ENCODE measurements at places on chromosomes 7 and 10.

GRCh38 chr7:19623676-19624075 lies 85.2 kb downstream of the POLR1F start:
- no peak for DNase-seq

DNA sequence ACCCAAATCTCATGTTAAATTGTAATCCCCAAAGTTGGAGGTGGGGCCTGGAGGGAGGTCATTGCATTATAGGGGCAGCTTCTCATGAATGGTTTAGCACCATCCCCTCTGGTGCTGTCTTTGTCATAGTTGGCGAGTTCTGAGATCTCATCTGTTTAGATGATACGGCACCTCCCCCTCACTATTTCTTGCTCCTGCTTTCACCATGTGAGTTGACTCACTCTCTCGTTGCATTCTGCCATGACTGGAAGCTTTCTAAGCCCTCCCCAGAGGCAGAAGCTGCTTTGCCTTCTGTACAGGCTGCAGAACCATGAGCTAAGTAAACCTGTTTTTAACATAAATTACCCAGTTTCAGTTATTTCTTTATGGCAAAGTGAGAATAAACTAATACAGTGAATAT lies 18.9 kb upstream of the ZNF138 start:
- no peak for DNase-seq

DNA sequence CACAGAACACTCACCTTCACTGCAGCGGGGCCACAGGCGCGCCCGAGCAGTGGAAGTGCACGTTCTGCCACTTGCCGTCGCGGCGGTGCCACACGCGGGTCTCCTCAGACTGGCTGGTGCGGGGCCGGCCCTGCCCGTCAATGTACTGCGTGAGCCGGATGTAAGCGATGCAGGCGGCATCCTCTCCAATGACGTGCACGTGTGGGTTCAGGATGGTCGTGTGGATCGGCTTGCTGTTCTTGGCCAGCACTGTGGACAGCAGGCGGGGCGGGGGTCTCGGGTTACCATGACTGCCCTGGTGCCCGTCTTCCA lies 19.2 kb downstream of the YKT6 start:
- DNase-seq: no peak

DNA sequence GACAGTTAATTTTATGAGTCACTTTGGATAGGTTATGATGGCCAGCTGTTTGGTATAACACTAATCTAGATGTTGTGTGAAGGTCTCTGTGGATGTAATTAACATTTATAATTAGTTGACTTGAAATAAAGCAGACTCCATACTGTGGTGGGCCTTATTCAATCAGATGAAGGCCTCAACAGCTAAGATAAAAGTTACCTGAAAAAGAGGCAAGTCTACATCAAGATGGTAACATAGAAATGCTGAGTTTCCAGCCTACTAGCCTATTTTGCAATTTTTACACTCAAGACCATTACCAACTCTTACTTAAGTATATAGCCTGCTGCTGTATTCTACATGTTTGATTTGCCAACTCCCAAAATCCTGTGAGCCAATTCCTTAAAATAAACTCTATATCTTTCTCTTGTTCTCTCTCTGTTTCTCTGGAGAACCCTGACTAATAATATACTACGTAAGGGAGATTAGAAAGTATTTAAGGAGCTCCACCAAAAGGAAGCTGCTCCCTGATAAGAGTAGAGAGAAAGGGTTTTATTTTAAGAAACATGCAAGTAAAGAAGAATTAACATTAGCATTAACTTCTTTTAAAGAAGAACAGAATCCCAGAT lies 42.7 kb downstream of the ZNF438 start:
- DNase-seq: no peak

- DNase-seq: no peak
These were observed 84.0 kb downstream of the NRBF2 start for GRCh38 chr10:63217120-63217605.
